Heart left ventricle (tissue), 16 donors: ENCODE measurements at places on chromosomes 4 and X. TPM values are rescaled to one million over a fixed set of nuclear protein-coding genes. Genes with fewer than 3 reads are reported as not detected.

Gene GRXCR1
- total RNA-seq, result not detected

Gene BTC
- 0.54 TPM for total RNA-seq

Gene ADGRG2
- total RNA-seq, result 0.56 TPM

Gene UCP1
- total RNA-seq, result not detected

Gene SLC6A14
- total RNA-seq, result not detected

Gene CXCL11
- not detected for total RNA-seq

Gene RTL9
- total RNA-seq, result 0.54 TPM

Gene USP51
- 3.4 TPM for total RNA-seq

Gene CLRN2
- total RNA-seq, result not detected

Gene GPR50
- not detected for total RNA-seq

Gene TMEM47
- total RNA-seq, result 39.7 TPM

Gene USP17L19
- not detected for total RNA-seq

Gene NAA11
- total RNA-seq, result not detected

DNA sequence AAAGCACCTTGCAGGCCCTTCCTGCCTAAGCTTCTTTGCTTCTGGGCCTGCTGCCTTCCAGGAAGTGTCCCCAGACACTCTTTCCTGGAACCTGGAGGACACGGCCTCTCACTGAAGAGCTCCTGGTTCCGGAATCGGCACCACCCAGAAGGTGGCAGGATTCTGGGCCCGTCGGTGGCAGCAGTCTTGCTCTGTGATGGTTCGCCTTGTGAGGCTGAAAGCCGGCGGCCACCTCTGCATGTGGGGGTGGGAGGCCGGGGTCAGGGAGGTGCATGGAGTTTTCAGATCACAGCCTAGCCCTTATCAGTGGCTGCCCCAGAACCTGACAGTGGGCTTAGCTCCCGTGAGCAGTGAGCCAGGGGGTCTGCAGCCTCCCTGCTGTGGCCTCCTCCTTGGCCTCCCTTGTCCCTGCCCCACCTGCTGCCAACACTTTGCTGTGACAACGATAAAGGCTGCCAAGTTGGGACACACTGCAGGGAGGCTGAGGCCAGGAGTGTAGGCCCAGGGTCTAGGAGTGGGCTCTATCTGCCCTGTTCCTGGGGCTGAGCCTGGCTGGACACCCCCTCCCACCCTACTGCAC lies 30.8 kb upstream of the GPR78 start:
- H3K27ac ChIP-seq, result no peak overlapping the region
- no peaks in the 10 kb centered on the region for H3K36me3 ChIP-seq

- no peak for DNase-seq
- no peaks in the 10 kb centered on the region for H3K27me3 ChIP-seq
- H3K36me3 ChIP-seq, result no peaks in the 10 kb centered on the region
- H3K27ac ChIP-seq, result no peak overlapping the region
Measured at GRCh38 chr4:152081024-152081423, 320.2 kb upstream of the GATB start.

GRCh38 chrX:9884031-9884779 lies 83.0 kb upstream of the CLDN34 start:
- H3K4me3 ChIP-seq, result no peak overlapping the region
- DNase-seq, result no peak
- H3K4me1 ChIP-seq, result no peaks in the 10 kb centered on the region
- no peak overlapping the region for H3K27ac ChIP-seq
- no peaks in the 10 kb centered on the region for H3K36me3 ChIP-seq

- H3K36me3 ChIP-seq, result no peaks in the 10 kb centered on the region
- no peak overlapping the region for H3K27ac ChIP-seq
- no peak overlapping the region for H3K4me3 ChIP-seq
- no peak for DNase-seq
- no peaks in the 10 kb centered on the region for H3K27me3 ChIP-seq
Measured at GRCh38 chrX:151871244-151871643, 41.4 kb upstream of the MAGEA4 start.

DNA sequence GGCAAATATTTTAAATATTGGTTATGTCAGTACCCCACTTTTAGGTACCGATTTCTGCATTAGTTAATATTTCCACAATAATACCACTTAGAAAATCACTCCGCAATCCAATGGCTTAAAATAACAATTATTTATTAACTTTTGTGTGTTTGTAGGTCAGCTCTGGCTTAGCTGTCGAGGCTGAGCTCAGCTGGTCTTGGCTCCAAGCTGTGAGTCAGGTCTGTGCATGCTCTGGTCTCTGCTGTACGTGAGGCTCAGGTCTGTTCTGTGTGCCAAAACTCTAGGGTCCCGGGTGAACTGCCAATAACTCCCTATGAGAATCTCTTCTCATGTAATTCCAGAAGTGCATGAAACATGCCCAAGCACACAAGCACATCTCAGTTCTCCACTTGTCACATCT lies 245.8 kb upstream of the GK2 start:
- DNase-seq, result no peak
- no peaks in the 10 kb centered on the region for H3K36me3 ChIP-seq
- no peaks in the 10 kb centered on the region for H3K27me3 ChIP-seq
- peaks cover 5% of the 10 kb centered on the region for H3K4me1 ChIP-seq
- H3K4me3 ChIP-seq, result no peak overlapping the region

GRCh38 chr4:33477715-33478114 lies 2757.5 kb downstream of the PCDH7 start:
- no peak overlapping the region for H3K27ac ChIP-seq
- no peaks in the 10 kb centered on the region for H3K4me1 ChIP-seq

GRCh38 chr4:81951891-81952455 lies 421.8 kb downstream of the HNRNPD start:
- no peaks in the 10 kb centered on the region for H3K36me3 ChIP-seq
- DNase-seq, result no peak
- no peaks in the 10 kb centered on the region for H3K27me3 ChIP-seq
- no peak overlapping the region for H3K4me3 ChIP-seq
- H3K27ac ChIP-seq, result no peak overlapping the region

DNA sequence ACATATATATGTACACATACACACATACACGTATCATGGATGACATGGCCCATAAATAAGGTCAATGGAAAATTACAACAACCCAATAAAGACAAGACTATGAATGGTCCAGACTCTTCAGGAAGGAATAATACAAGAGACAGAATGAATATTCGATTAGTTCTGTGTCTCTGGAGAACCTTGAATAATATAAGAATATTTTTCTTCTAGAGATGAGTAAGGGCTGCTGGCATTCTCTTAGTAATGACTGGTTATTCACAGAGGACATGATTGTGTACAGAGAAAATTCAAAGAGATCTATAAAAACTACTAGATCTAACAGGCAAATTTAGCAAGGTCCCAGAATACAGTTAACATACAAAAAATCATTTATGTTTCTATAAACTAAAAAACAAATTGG lies 23.3 kb downstream of the SPIN4 start:
- no peak for DNase-seq
- H3K4me3 ChIP-seq, result no peak overlapping the region
- no peak overlapping the region for H3K27ac ChIP-seq
- no peaks in the 10 kb centered on the region for H3K36me3 ChIP-seq

DNA sequence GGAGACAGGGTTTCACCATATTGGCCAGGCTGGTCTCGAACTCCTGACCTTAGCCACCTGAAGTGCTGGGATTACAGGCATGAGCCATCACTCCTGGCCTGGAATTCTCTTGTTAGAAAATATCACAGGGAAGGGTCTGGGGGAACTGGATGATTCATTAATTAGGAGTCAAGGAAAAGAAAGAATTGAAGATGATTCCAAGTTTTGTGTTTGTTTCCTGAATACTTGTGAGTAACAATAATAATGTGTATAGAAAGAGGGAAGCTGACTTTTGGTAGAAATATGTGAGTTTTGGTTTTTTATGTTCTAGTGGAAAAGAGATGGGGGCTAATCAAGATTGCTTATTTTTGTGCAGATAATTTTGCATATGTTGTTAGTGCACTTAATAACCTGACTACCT lies 77.3 kb upstream of the CLNK start:
- H3K27me3 ChIP-seq, result no peaks in the 10 kb centered on the region
- no peak overlapping the region for H3K27ac ChIP-seq
- no peak for DNase-seq
- H3K4me1 ChIP-seq, result no peaks in the 10 kb centered on the region

GRCh38 chr4:41122775-41123174 lies 91.6 kb downstream of the APBB2 start:
- no peaks in the 10 kb centered on the region for H3K27me3 ChIP-seq
- no peaks in the 10 kb centered on the region for H3K4me1 ChIP-seq
- H3K4me3 ChIP-seq, result no peak overlapping the region

DNA sequence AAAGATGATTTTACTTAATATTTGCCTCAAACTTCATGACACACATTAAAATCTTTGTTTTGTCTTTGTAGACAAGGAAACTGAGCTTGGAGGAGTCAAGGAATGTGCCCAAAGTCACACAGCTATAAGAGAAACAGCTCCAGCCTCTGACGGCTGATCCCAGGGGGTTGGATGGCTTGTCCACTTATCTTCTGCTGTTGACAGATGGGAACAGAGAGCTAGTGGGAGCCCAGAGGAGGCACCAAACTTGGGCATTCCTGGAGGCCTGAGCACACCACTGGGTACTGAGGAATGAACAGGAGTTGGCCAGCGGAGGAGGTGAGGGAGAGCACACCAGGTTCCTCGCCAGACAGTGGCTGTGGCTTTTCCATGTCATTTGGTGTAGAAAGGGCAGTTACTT lies 56.4 kb upstream of the GPR78 start:
- H3K4me3 ChIP-seq, result no peak overlapping the region
- no peaks in the 10 kb centered on the region for H3K4me1 ChIP-seq
- H3K27me3 ChIP-seq, result no peaks in the 10 kb centered on the region
- H3K36me3 ChIP-seq, result no peaks in the 10 kb centered on the region
- H3K27ac ChIP-seq, result no peak overlapping the region

- DNase-seq, result no peak
- H3K4me3 ChIP-seq, result no peak overlapping the region
- H3K4me1 ChIP-seq, result no peaks in the 10 kb centered on the region
- no peak overlapping the region for H3K27ac ChIP-seq
Measured at GRCh38 chr4:86050496-86050895, 309.4 kb downstream of the MAPK10 start.

- no peaks in the 10 kb centered on the region for H3K4me1 ChIP-seq
- H3K27me3 ChIP-seq, result no peaks in the 10 kb centered on the region
- H3K4me3 ChIP-seq, result no peak overlapping the region
- no peak for DNase-seq
Measured at GRCh38 chr4:184911310-184911709, 85.5 kb upstream of the ACSL1 start.

DNA sequence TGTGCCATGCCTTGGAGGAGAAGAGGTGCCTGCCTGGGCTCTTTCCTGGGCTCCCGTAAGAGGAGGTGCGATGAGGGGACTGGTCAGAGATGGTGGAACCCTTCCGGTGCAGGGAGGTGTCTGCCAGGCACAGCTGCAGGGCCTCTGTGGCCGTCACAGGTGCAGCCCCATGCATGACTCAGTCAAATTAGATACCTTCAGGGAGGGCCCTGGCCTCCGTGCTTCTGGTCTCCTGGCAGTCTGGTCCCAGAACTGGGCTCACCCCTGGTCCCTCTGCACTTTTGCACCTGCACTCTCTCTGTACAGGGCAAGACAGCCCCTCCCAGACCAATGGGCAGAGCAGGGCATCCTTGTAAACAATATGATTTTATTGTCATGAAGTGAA lies 49.9 kb upstream of the LRPAP1 start:
- H3K27me3 ChIP-seq, result no peaks in the 10 kb centered on the region
- DNase-seq, result no peak
- H3K4me1 ChIP-seq, result no peaks in the 10 kb centered on the region
- no peak overlapping the region for H3K27ac ChIP-seq
- no peak overlapping the region for H3K4me3 ChIP-seq

GRCh38 chrX:11908371-11908770 lies 150.3 kb downstream of the MSL3 start:
- DNase-seq, result no peak
- H3K4me3 ChIP-seq, result no peak overlapping the region
- H3K27me3 ChIP-seq, result no peaks in the 10 kb centered on the region
- no peaks in the 10 kb centered on the region for H3K4me1 ChIP-seq
- no peaks in the 10 kb centered on the region for H3K36me3 ChIP-seq
- H3K27ac ChIP-seq, result no peak overlapping the region

- no peak for DNase-seq
- no peaks in the 10 kb centered on the region for H3K27me3 ChIP-seq
- no peak overlapping the region for H3K4me3 ChIP-seq
Measured at GRCh38 chr4:184757810-184758209, 23.9 kb upstream of the CENPU start.

- no peak overlapping the region for H3K4me3 ChIP-seq
- no peaks in the 10 kb centered on the region for H3K27me3 ChIP-seq
- H3K4me1 ChIP-seq, result no peaks in the 10 kb centered on the region
- no peak for DNase-seq
Measured at GRCh38 chr4:172996571-172997216, 171.9 kb upstream of the GALNT7 start.

GRCh38 chr4:176883108-176883550 lies 90.4 kb upstream of the VEGFC start:
- H3K27me3 ChIP-seq, result no peaks in the 10 kb centered on the region
- H3K4me3 ChIP-seq, result no peak overlapping the region
- no peaks in the 10 kb centered on the region for H3K4me1 ChIP-seq
- no peak overlapping the region for H3K27ac ChIP-seq
